ENCODE measurements at places on chromosomes 5 and 9. TPM values are rescaled to one million over a fixed set of nuclear protein-coding genes. Genes with fewer than 3 reads are reported as not detected.

The STPG3 gene
- not detected for total RNA-seq

The CCL27 gene
- total RNA-seq = not detected

The DNAJC21 gene
- total RNA-seq = 44.5 TPM

The PCDHGA3 gene
- total RNA-seq = 3.2 TPM

The LCN9 gene
- total RNA-seq = not detected
